ENCODE measurements at places on chromosomes 7 and 10.

DNA sequence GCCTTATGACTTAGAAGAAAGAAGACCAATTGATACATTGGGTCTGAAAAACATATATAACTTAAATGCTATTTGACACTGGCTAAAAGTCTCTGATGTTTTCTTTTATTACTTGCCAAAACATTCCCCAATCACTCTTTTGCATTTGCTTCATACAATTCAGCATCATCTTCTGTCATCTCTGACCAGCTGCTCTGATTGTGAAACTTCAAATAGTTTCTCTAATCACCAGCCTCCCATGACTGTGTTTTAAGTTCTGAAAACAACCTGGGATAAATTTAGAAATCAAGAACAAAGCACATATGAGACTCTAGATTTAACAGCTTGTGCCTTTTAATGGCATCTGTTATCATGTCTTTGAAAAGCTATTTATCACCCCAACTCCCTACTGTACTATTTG lies 208.4 kb upstream of the KCND2 start:
- DNase-seq = no peak

- DNase-seq = no peak
These were observed 254.6 kb downstream of the OTUD1 start for GRCh38 chr10:23693501-23693901.

- no peak for DNase-seq
These were observed 112.9 kb downstream of the HIP1 start for GRCh38 chr7:75625868-75626267.

GRCh38 chr10:1449572-1450205 lies 287.6 kb downstream of the ADARB2 start:
- no peak for DNase-seq

- no peak for DNase-seq
These were observed 18.6 kb downstream of the ADAP1 start for GRCh38 chr7:935874-936385.

DNA sequence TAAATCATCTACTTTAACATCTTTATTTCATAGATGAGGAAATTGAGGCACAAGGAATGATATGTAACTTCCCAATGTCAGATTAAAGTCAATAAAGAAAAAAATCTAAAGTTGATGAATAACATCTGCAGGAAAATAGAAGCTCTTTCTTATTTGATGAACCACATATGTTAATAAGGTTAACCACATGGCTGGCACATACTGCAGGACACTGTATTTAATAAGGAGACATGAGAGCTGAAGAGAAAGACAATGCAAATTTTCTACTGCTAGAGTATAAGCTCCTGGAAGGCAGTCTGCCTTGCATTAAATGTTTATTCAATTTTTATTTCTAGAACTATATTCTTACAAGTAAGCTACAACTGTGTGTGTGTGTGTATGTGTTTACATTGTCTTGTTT lies 4.4 kb downstream of the RAB11FIP2 start:
- no peak for DNase-seq

DNA sequence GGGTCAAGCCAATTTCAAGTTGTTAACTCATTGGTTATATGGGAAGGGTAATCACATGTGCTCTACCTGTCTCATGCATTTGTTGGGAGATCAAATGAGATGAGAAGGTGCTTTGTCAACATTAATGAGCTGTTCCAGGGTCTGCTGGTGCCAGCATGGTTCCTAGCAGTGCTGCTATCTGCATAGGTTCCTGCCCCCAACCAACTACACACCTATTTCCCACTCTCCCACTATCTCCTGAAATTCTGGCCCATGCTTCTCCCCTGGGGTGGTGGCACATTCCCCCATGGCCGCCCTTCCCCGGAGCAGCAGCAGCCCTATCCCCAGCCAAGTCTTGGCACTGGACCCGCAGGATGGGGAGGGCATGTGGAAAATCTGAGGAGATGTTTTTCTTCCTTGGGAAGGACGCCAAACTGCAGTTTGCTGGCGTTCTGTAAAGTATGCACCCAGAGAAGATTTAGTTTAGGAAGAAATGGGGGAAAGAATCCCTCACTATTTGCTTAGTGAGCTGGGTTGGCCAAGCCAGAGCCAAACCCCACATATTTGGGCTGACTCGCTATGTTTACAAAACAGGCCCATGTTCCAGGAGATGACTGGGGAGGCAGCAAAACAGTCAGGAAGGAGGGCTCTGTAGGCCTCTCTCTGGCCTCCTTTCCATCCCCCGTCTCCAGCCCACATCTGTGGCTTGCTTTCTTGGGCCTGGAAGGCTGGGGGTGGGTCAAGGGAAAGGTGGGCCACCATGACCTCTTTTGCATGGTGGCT lies 42.5 kb downstream of the PPP1R3C start:
- no peak for DNase-seq

GRCh38 chr10:49621561-49621960 lies 7.7 kb downstream of the CHAT start:
- no peak for DNase-seq

- no peak for DNase-seq
These were observed 11.4 kb upstream of the RASGEF1A start for GRCh38 chr10:43278216-43278615.

GRCh38 chr10:62916141-62916603 lies 100.0 kb upstream of the EGR2 start:
- DNase-seq = no peak

DNA sequence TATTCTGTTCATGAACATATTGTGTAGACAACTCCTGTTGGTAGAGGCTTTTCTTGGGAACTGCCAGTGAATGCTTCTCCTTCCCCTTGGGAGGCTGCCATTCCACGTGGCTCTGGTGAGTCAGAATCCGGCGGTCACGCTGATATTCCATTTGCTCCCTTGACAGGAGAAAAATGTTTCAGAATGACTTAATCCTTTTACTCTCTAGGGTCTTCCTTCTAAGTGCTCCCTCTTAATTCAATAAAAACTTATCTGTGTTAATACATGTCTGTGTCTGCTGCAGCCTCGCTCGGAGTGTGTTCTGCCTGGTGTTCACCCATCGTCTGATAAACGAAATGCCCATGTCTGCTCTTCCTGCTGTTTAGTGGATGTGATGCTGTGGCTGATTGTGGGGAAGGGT lies 278.6 kb downstream of the ARHGAP12 start:
- no peak for DNase-seq

GRCh38 chr10:68721673-68722335 lies 765 bp downstream of the CCAR1 start:
- DNase-seq = no peak

GRCh38 chr10:102651455-102652169 lies 7.3 kb downstream of the TRIM8 start:
- no peak for DNase-seq

GRCh38 chr7:82838314-82838713 lies 324.4 kb downstream of the PCLO start:
- DNase-seq = no peak

DNA sequence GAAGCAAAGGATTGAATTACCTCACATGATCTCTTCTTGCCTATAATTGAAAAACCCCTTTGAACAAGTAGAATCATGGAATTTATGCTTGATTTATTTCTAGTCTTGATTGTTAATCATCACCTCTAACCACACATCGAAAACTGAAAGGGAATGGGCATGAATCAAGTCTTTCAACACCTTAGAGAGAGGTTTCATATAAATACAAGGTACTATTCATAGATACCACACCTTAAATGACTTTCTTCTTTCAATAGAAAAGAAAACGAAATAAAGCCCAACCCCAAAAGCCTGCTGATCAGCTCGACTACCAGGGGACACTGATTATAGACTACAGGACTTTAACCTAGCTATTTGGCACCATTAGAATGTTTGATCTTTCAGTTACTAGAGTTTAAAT lies 128.6 kb upstream of the PTPRZ1 start:
- DNase-seq = no peak

DNA sequence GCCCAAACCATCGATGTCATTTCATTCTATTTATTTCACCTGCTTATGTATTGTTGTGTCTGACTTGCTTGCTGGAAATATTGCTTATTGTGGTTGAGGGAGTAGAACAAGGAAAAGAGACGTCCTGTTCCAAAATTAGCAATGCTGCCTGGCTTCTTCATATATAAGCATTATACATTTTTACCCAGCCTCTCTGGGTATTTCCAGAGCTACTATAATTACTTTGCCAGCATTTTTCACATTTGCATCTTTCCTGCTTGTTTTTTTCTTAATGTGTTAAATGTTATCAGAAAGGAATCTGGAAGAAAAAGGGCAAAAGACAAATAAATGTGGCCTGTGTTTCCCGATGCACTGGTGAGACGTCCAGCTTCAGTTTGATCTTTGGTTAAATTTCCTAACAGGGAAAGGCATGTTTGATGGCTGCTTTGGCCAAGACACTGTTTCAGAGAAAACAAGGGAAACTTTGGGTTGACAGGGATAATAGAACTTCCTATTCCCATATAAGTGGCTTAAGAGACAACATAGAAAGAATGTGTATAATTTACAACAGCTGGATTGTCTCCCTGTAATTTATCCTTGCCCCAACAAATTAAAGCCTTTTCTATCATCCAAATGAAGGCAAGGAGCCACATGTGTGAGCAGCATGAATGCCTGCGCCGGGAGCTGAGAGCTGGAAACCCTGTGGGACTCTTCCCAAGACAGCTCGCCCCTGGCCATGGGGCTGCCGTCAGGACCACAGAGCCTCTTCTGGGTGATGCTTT lies 671.1 kb upstream of the CELF2 start:
- no peak for DNase-seq

DNA sequence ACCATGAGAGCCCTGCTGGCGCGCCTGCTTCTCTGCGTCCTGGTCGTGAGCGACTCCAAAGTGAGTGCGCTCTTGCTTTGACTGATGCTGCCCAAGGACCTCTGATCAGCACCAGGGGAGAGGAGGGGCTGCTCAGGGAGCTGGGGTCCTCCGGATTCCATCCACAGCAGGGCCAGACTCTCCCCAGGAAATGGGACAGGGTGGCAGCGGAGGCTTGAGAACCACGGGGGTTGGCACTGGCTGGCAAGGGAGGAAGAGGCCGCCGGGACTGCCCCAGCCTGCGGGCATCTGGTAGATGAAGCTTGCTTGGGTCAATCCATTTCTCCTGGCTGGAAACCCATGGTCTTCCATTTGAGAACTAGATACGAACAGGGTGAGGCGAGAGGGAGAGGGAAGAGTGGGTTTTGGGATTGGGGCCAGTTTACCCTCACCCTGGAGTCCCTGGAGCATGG lies 647 bp downstream of the PLAU start:
- DNase-seq = no peak

GRCh38 chr10:83724471-83725241 lies 414.7 kb upstream of the GHITM start:
- DNase-seq = no peak

DNA sequence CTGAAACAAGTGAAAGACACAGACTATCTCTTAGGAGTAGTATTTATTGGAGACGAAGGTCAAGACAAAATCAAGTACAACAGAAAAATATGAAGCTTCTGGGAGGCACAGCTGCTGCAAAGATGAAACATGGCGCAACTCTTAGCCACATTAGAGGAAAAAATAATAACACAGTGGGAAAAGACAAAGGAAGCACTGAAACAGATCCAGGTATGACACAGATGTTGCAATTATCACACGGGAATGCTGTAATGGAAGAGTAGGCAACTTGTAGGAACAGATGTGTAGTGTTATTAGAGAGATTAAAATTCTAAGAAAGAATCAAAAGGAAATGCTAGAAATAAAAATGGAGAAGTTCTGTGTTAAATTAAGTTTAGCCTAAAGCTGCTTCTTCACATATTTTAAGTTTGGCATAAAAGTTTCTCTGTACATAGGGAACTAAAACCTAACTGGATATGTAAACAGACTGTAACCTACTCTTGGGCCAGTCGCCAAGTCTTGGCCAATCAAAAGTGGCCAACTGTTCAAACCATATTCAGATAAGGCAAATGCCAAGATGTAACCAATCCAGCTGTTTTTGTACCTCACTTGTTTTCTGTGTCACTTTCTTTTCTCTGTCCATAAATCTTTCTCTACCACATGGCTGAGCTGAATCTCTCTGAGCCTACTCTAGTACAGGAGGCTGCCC lies 1132.0 kb upstream of the LRRTM3 start:
- DNase-seq = no peak

DNA sequence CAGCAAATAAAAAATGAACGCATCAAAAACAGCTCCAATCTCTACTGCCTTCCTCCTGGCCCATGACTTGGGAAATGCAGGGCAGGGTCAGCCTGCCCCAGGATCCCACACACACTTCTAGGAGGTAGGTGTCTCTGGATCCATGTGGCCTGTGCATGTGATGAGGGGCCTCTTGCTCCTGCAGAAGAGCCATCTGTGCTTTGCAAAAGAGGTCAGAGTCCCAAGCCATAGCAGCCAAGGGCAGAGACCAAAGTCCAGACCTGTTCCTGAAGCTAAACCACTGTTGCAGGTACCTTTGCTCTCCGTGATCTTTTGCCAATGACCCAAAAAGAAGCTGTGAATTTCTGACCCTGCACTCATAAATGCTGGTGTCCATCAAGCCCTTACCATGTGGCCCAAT lies 57.1 kb downstream of the KCNMA1 start:
- no peak for DNase-seq

DNA sequence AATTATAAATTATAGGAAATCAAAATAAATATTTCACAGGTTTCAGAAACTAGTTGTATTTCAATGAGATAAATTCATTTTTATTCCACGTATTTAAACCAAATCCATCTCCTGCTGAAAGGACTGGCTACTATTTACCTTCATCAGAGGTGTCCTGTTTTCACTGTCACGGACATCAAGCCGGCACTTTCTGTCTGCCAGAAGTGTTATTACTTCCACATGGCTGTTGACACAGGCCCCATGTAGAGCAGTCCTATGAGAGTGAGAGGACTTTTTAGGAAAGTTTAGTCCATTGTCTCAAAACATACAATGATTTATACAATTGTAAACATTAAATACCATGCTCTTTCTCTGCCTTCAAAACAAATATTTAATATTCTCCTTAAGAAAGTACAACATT lies 100.4 kb upstream of the ACBD5 start:
- no peak for DNase-seq

DNA sequence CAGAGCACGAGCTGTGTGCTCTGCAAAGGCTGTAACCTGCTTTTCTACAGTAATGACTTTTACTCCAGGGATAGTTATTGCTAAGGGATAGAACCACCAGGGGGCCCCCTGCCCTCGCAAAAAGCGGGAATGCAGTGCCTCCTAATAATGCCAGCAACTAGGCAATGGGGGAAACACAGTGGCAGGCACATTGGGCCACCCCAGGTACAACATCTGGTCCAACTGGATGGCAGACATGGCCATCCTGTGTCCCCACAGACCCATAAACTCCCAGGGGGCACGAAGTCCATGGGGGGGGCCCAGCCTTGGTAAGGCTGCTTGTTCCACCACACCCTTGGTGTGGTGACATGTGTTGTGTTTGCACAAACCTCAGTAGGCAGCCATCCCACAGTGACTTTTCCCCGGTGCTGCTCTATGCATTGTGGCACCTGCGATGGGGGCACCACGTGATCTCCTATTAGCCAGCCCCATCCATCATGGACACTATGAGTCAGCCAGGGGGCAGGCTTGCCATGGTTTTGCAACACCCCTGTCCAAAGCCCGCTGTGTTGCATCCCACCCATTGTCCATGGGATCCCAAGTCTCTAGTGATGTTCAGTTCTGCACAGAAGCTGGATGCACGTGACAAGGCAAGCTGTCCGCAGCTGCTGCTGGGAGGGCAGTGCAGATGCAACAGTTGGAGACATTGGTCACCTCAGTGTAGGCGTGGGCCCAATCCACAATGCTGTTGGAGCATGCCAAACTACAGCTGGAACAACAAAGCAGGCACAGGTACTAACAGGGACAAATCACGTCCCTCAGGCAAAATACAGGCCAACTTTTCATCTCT lies 84.0 kb downstream of the ANLN start:
- DNase-seq = peak; percentile 42

- no peak for DNase-seq
These were observed 285.1 kb downstream of the REEP3 start for GRCh38 chr10:63806330-63806729.

GRCh38 chr10:12993595-12993994 lies 7.9 kb downstream of the CCDC3 start:
- DNase-seq = no peak

GRCh38 chr7:155584763-155585531 lies 38.6 kb upstream of the CNPY1 start:
- DNase-seq = peak; percentile 73
